H1 (cell line): ENCODE measurements at places on chromosomes 2 and 18.

- 0 out of 2 replicates have a peak, but pooled peaks cover 3% of the 10 kb centered on the region for H3K4me1 ChIP-seq
- no peaks in the 10 kb centered on the region for H3K27me3 ChIP-seq
- no peak overlapping the region for H3K4me3 ChIP-seq
- no peak overlapping the region for H3K27ac ChIP-seq
These were observed 110.2 kb upstream of the RBBP8 start for GRCh38 chr18:22822841-22823508.

DNA sequence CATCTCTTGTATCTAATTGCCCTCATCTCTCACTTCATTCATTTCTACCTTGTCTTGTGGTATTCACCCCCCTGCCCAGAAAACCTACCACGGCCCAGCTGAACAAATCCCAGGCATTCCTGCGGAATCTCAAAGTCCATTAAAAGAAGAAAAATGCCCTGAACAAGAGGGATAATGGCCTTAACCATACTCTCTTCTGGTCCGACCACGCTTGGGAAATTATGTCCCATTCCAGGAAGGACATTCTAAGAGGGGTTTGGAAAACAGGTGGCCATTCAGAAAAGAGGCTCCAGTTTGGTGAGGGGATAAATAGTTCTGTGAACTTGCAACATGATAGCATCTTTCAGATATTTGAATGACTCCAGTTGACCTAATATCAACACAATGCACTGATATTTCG, 349.9 kb upstream of the ZNF521 start:
- no peaks in the 10 kb centered on the region for H3K4me1 ChIP-seq
- no peaks in the 10 kb centered on the region for H3K27me3 ChIP-seq
- H3K36me3 ChIP-seq = no peaks in the 10 kb centered on the region
- no peak overlapping the region for H3K27ac ChIP-seq
- no peak overlapping the region for H3K4me3 ChIP-seq

DNA sequence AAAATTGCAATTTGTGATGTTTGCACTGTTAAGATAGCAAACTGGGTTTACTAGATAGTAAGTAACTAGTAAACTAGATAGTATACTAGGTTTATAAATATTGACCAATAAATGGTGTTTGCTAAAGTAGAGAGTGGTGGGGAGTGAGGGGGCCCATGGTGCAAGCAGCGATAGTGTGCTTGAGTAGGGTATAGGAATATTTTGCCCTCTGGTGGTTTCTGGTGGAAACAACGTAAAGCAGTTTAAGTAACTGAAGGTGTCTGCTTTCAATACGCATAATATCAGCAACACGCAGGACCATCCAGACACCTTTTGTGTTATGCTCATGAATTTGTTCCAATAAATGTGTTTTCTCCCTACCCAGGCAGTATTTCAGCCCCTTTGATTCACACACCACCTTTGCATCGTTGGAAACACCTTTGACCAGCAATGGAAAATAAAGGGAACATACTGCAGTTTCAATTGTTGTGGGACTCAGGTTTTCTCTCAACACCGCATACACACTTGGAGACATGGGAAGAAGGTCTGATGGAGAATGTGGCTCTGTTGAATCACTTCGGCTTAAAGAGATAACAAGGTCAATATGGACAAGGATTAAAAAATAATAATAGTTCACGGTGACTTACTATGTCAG, 16.7 kb upstream of the STAT1 start:
- H3K4me3 ChIP-seq = no peak overlapping the region
- no peaks in the 10 kb centered on the region for H3K27me3 ChIP-seq
- peaks cover 3% of the 10 kb centered on the region; the same call in 1 of the 2 replicates for H3K4me1 ChIP-seq
- no peaks in the 10 kb centered on the region for H3K36me3 ChIP-seq
- DNase-seq = no peak

GRCh38 chr2:218129458-218130135, 3.8 kb downstream of the CXCR2 start:
- H3K27ac ChIP-seq = no peak overlapping the region
- H3K36me3 ChIP-seq = no peaks in the 10 kb centered on the region
- no peak overlapping the region for H3K4me3 ChIP-seq
- H3K4me1 ChIP-seq = 0 out of 2 replicates have a peak, but pooled peaks cover 8% of the 10 kb centered on the region
- no peaks in the 10 kb centered on the region for H3K27me3 ChIP-seq
- DNase-seq = no peak

DNA sequence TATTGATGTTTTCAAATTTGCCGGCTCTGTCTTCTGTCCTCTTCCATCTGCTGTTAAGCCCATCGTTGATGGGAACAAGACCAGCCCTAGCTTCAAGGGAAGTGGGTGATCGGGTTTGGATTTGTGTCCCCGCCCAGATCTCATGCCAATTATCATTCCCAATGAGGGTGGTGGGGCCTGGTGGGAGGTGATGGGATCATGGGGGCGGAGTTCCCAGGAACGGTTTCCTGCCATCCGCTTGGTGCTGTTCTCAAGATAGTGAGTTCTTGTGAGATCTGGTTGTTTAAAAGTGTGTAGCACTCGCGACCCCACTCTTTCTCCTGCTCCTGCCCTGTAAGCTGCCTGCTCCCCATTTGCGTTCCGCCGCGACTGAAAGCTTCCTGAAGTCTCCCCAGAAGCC, 9.5 kb downstream of the ASB18 start:
- H3K27me3 ChIP-seq = no peaks in the 10 kb centered on the region; the same call in 1 of the 2 replicates
- H3K4me1 ChIP-seq = no peaks in the 10 kb centered on the region
- no peak overlapping the region for H3K27ac ChIP-seq
- H3K4me3 ChIP-seq = no peak overlapping the region
- DNase-seq = no peak

- no peaks in the 10 kb centered on the region for H3K4me1 ChIP-seq
- no peaks in the 10 kb centered on the region for H3K36me3 ChIP-seq
- no peak overlapping the region for H3K4me3 ChIP-seq
- no peaks in the 10 kb centered on the region for H3K27me3 ChIP-seq
- DNase-seq = no peak
These were observed 959.4 kb upstream of the GYPC start for GRCh38 chr2:125696560-125696959.

DNA sequence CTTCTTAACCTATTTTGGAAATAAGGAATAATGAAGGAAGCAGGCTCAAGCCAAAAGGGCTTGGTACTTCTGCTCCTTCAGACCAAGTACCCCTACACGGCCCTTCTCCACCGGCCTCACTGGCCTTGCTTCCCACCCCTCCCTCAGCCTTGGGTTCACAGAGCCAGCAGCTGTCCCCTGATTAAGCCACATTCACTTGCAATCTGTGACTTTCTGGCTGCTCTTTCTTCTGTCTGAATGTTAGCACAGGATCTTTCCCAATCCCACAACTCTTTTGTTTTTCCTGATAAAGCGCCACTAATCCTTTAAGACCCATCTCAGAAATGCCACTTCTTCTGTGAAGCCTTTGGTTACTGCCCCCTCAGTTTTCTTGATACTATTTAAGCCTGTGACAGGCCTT, 52.4 kb downstream of the REEP1 start:
- no peak for DNase-seq
- no peaks in the 10 kb centered on the region for H3K36me3 ChIP-seq

DNA sequence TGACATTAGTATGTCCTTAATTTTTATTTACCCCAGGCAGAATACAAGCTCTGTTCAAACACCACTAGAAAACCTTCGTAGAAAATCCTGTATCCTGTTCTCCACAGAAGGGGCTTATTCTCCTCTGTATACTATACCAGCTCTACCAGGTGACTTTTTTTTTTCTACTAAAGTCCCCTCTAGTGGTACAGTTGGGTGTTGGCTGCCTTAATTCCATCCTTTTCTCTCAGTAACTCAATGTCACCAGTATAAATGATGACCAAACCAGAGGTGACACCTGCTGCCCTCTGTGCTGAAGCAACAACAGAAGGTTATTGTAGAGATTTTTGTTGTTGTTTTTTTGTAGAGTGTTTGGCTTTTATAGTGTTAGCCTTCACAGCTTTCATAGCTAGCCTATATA, 1322.0 kb downstream of the LRP1B start:
- no peaks in the 10 kb centered on the region for H3K4me1 ChIP-seq
- no peaks in the 10 kb centered on the region for H3K27me3 ChIP-seq

DNA sequence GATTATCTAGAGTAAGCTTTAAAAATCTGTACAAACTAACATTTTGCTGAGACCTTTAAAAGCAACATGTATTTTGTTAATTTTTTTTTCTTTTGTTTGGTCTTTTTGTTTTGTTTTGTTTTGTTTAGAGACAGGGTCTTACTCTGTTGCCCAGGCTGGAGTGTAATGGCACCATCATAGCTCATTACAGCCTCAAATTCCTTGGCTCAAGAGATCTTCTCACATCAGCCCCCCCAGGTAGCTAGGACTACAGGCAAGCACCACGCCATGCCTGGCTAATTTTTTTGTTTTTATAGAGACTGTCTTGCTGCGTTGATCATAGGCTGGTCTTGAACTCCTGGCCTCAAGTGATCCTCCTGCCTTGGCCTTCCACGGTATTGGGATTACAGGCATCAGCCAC, 23.1 kb downstream of the RBBP8 start:
- no peak overlapping the region for H3K4me3 ChIP-seq
- peaks cover 3% of the 10 kb centered on the region for H3K4me1 ChIP-seq
- no peak overlapping the region for H3K27ac ChIP-seq
- H3K36me3 ChIP-seq = no peaks in the 10 kb centered on the region
- no peak for DNase-seq

- DNase-seq = no peak
- H3K27me3 ChIP-seq = no peaks in the 10 kb centered on the region
- H3K36me3 ChIP-seq = no peaks in the 10 kb centered on the region
These were observed 313.8 kb upstream of the MMADHC start for GRCh38 chr2:149901231-149901859.

- no peak overlapping the region for H3K27ac ChIP-seq
- H3K27me3 ChIP-seq = no peaks in the 10 kb centered on the region
- DNase-seq = no peak
- H3K4me1 ChIP-seq = no peaks in the 10 kb centered on the region
- no peaks in the 10 kb centered on the region for H3K36me3 ChIP-seq
These were observed 103.7 kb downstream of the CCDC85A start for GRCh38 chr2:56287508-56287907.

GRCh38 chr2:168874368-168875054, 15.7 kb downstream of the SPC25 start:
- H3K4me3 ChIP-seq = no peak overlapping the region
- H3K4me1 ChIP-seq = no peaks in the 10 kb centered on the region
- H3K27me3 ChIP-seq = no peaks in the 10 kb centered on the region
- no peak for DNase-seq
- no peak overlapping the region for H3K27ac ChIP-seq
- peaks cover 13% of the 10 kb centered on the region; the same call in 1 of the 2 replicates for H3K36me3 ChIP-seq

- peaks cover 2% of the 10 kb centered on the region for H3K36me3 ChIP-seq
- peaks cover 3% of the 10 kb centered on the region; the same call in 1 of the 2 replicates for H3K4me1 ChIP-seq
- no peak overlapping the region for H3K27ac ChIP-seq
- no peaks in the 10 kb centered on the region for H3K27me3 ChIP-seq
- DNase-seq = no peak
- no peak overlapping the region for H3K4me3 ChIP-seq
These were observed 67.8 kb downstream of the VSNL1 start for GRCh38 chr2:17608251-17608650.

DNA sequence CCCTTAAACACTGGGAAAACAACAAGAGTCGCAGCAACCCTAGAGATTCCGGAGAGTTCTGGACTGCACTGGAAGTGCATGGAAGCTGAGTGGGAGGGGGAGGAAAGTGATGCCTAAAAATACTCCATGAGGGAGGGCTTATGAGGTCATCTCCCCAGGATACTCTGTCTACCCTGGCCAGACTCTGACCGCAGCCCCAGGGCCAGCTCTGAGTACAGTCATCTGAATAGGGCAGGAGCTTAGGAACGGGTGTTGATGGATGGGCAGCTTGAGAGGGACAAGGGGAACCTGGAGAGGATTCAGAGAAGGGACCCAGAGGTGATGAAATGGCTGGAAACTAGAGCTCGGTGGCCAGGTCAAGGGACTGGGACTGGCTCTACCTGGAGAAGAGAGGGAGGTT, 79.3 kb upstream of the IGFBP5 start:
- H3K4me1 ChIP-seq = no peaks in the 10 kb centered on the region; the same call in 1 of the 2 replicates
- DNase-seq = no peak
- H3K36me3 ChIP-seq = no peaks in the 10 kb centered on the region
- H3K27me3 ChIP-seq = no peaks in the 10 kb centered on the region

DNA sequence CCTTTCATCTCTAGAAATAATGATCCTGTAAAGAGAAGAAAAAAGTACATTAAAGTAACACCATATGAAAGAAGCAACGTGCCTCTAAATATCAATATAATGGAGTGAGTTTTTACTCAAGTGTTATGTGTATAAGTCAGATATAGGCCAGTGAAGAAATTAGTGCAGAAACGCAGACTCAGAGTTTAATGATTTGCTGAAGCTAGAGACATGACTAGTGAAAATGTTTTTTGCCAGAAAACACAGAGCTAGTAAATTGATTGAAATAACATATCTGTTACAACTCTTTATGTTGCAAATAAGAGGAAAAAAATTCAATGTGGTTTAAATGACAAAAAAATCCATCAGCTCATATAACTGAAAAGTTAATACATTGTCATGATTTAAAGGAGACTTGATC, 217.2 kb upstream of the NXPH2 start:
- no peaks in the 10 kb centered on the region for H3K4me1 ChIP-seq
- H3K4me3 ChIP-seq = no peak overlapping the region
- no peak for DNase-seq
- H3K27me3 ChIP-seq = no peaks in the 10 kb centered on the region
- H3K27ac ChIP-seq = no peak overlapping the region
- H3K36me3 ChIP-seq = no peaks in the 10 kb centered on the region

- H3K27ac ChIP-seq = no peak overlapping the region
- no peaks in the 10 kb centered on the region for H3K27me3 ChIP-seq
- no peaks in the 10 kb centered on the region for H3K4me1 ChIP-seq
These were observed 37.8 kb upstream of the OLA1 start for GRCh38 chr2:174286172-174286571.

DNA sequence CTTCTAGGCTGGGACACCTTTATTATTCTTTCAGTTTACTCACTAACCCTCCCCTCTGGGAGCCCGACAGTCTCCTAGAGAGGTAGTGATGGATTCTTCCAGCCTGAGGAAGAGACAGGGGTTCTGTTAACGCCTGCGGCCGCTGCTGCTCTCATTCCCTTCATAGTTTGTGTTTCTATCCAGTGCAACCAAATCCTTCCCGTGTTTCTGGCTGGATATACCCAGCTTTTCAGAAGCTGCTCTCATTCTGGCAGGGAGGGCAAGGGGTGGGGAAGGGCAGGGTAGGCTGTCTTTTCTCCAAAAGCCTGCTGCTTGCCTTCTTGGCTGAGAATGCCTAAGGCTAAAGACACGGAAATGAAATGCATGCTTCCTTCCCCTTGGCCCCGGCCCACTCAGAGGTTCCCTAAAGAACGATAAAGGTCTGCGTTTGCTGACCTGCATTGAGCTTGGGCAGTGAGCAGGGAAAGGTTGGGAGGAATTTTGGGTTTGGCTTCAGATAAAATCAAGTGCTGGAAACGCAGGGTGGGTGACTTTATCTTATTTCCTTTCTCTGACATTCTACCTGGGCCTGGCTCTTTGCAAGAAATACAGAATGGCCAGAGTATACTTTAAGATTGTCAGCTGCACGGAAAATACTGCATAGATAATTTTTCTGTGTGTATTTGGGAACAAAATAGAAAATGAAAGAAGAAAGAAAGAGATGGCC, 390.9 kb downstream of the NBAS start:
- no peaks in the 10 kb centered on the region for H3K27me3 ChIP-seq
- H3K36me3 ChIP-seq = no peaks in the 10 kb centered on the region
- H3K27ac ChIP-seq = no peak overlapping the region
- H3K4me1 ChIP-seq = peaks cover 3% of the 10 kb centered on the region
- H3K4me3 ChIP-seq = no peak overlapping the region

GRCh38 chr2:204670124-204670523, 124.8 kb downstream of the PARD3B start:
- H3K4me3 ChIP-seq = no peak overlapping the region
- H3K27ac ChIP-seq = no peak overlapping the region
- peaks cover 11% of the 10 kb centered on the region; the same call in 1 of the 2 replicates for H3K4me1 ChIP-seq
- H3K36me3 ChIP-seq = no peaks in the 10 kb centered on the region
